Activated CD4-positive, alpha-beta T cell treated with anti-CD3 and anti-CD28 coated beads, Interleukin-2, amount 10 ng/mL, durations not matched to agents 24 days and 14 days (primary cell): ENCODE measurements at places on chromosomes 3 and 15. TPM values are rescaled to one million over a fixed set of nuclear protein-coding genes. Genes with fewer than 3 reads are reported as not detected.
A peak's percentile ranks its signal among the peaks of the same experiment; 100 is the strongest.

Gene CTSH
- 40.5 and 43.9 TPM in 2 replicates for total RNA-seq

Gene TMCO5A
- not detected in 2 replicates for total RNA-seq

Gene KLF15
- 0.19 and 0.28 TPM in 2 replicates for total RNA-seq

Gene PLA2G4E
- not detected in 2 replicates for total RNA-seq

Gene PROS1
- total RNA-seq, result 0.85 and 1.3 TPM in 2 replicates

Gene GBE1
- 39.1 and 40.8 TPM in 2 replicates for total RNA-seq

Gene AHSG
- total RNA-seq, result not detected in 2 replicates

Gene EIF1B
- total RNA-seq, result 46.1 and 47.7 TPM in 2 replicates

Gene MTFMT
- 19.4 and 21.6 TPM in 2 replicates for total RNA-seq

DNA sequence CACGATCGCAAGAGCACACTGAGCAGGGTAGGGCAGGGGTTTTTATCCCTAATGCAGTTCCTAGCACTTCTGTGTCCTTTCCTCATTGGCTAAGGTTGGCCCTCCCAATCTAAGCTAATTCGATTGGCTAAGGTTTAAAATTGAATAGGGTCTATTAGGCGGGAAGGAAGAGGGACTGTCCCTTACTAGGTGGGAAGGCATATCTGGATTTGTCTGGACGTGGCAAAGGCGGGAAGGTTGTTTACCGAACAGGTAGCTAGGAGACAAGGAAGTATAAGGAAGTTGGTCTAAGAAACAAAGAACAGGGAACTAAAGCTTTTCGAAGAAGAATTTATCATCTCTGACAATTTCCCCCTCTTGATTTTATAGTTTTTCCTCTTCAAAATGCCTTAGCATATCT is 24.8 kb upstream of the ATG7 start:
- DNase-seq, result no peak

DNA sequence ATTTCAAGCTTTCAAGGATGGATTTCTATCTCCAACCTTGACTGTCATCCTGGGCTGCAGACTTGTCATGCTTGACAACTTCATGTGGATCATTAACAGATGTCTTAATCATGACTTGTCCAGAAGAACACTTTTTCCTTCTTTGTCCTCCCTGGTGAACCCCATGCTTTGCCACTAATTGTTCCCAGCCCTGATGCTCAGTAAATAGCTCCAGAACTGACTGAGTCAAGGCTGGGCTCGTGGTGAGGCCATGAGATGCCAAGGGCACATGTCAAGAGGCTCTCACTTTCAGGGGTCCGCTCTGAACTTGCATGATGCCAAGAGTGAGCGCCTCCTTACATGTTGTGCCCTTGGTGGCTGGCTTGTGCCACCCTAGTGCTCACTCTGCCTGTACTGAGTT is 48.9 kb upstream of the KY start:
- DNase-seq, result no peak

- no peak for DNase-seq
Measured at GRCh38 chr15:98144388-98144787, 183.9 kb downstream of the ARRDC4 start.

- DNase-seq, result no peak
Measured at GRCh38 chr3:20125289-20125688, 60.7 kb downstream of the SGO1 start.

GRCh38 chr3:19190602-19191001 is 42.3 kb downstream of the KCNH8 start:
- DNase-seq, result no peak

DNA sequence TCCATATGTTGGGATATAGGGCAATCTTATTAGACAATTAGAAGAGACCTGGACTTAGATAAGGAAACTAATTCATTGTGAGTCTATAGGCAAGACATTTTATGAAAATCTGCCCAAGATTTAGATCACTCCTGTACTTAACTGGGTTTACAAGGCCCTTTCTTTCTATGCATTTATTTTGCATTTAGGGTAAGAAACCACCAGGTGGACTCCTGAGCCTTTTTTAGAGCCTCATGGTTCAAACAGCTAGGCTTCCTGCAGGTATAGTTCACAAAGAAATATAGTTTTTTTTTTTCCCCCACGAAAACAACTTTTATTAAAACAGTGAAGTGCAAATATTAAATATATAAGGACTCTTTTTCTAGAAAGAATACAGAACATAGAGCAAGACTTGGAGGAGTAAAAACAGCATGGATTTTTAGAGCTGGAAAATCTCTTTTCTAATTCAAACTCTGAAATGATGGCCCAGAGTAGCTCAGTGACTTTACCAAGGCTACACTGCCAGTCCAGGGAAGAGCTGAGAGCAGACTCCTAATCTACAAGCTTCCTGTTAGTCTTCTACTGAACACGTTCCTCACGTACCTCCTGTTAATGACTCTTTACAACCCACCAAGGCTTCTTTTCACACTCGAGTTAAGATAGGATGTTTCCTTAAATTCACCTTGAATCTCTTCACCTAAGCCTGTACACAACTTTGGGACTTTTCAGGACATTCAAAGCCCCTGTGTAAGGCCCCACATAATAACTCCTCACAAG is 400.9 kb upstream of the ATP11B start:
- DNase-seq, result no peak

- no peak for DNase-seq
Measured at GRCh38 chr3:84825817-84826216, 133.0 kb upstream of the CADM2 start.

- no peak for DNase-seq
Measured at GRCh38 chr15:72688697-72689096, 2.7 kb downstream of the BBS4 start.

DNA sequence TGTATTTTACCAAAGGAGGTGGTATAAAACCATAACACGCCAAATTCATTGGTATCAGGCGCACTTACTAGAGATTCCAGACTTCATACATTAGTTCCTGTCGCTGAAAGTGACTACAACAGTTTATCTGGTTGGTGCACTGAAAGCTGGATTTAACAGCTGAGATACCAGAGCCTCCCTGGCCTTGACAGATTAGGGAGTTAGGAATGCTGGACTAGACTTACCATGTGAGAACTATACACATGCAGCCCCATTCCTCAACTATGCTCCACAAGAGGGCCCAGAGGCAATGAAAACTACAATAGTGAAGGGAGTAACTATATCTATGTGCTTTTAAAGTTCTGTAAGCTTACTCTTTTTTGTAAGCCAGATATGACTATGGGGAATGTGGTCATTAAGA is 174.4 kb downstream of the STAG1 start:
- no peak for DNase-seq

GRCh38 chr3:124329723-124330122 is 337.8 kb upstream of the ROPN1 start:
- no peak for DNase-seq

DNA sequence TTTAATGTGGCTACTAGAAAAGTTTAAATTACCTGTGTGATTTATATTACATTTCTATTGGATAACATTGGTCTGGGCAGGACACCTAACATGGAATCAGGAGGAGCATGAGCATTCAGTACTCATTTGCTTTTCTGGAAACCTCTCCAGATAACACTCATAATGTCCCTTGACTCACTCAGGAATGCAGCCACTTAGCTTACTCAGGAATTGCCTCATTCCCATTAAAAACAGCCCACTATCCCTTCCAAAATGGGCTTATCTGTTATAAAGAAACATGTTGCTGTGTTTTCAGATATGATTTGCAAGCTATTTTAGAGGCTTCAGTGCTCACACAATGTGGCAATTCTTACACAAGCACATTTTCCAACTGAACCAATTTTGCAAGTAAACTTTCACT is 17.1 kb downstream of the GBE1 start:
- peak; percentile 38 for DNase-seq

- peak; percentile 59 for DNase-seq
Measured at GRCh38 chr15:77784361-77785292, 151.9 kb upstream of the LINGO1 start.

DNA sequence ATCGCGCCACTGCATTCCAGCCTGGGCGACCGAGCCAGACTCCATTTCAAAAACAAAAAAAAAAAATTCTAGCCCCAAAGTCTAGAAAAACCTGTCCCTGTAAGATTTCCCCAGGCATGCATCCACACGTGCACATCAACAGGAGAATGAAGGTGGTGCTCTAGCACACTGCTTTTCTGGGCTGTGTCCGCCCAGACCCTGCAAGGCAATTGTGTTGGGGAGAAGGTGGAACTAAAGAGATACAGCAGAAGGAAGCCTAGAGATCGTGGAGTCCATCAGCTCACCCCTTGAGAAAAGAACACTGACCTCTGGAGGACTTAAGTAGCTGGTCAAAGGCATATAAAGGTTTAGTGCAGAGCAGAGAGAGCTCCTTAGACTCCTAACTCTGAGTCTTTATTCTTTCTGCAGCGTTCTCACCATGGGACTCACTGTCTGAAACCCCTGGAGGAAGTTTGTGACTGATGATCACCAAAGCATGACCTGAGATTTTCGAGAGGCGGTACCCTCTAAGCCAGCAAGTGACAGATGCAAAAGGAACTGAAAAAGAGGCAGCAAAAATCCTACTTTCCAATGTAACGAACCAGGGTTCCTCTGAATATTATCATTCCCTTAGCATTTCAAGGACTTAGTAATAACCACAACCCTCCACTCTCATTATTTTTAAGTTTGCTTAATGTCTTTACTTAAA is 179.8 kb downstream of the MEX3B start:
- no peak for DNase-seq

- no peak for DNase-seq
Measured at GRCh38 chr3:13065727-13066126, 7.5 kb downstream of the IQSEC1 start.
